Occipital lobe (tissue), 3 donors: ENCODE measurements at places on chromosomes 5 and 9.

GRCh38 chr9:19085295-19085694 lies 17.4 kb downstream of the HAUS6 start:
- DNase-seq: no peak

GRCh38 chr5:121731377-121731776 lies 120.3 kb upstream of the FTMT start:
- DNase-seq: no peak

GRCh38 chr9:75909776-75910175 lies 19.3 kb downstream of the PCSK5 start:
- DNase-seq: no peak

- DNase-seq: no peak
Measured at GRCh38 chr9:137435980-137436760, 5.0 kb downstream of the ENTPD8 start.

DNA sequence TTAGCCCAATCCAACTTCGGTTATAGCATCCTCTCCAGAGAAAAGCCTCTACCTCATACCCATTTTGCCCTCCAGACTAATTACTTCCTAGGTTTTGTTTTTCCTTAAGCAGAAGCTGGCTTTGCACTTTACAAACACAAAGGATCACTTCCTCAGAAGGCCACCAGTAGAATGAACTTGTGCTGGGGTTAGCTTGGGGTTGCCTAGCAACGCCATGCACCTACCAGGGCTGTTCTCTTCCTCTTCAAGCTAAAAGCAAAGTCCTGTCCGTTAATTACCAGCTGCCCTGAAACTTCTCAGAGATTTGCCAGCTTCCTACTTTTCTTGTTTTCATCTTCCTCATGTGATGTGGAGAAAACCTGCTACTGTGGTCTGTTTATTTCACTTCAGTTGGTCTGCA lies 132.0 kb upstream of the WWC1 start:
- no peak for DNase-seq

- DNase-seq: no peak
Measured at GRCh38 chr9:131119600-131119999, 5.8 kb upstream of the NUP214 start.

- DNase-seq: no peak
Measured at GRCh38 chr5:152271420-152271819, 133.7 kb downstream of the NMUR2 start.

DNA sequence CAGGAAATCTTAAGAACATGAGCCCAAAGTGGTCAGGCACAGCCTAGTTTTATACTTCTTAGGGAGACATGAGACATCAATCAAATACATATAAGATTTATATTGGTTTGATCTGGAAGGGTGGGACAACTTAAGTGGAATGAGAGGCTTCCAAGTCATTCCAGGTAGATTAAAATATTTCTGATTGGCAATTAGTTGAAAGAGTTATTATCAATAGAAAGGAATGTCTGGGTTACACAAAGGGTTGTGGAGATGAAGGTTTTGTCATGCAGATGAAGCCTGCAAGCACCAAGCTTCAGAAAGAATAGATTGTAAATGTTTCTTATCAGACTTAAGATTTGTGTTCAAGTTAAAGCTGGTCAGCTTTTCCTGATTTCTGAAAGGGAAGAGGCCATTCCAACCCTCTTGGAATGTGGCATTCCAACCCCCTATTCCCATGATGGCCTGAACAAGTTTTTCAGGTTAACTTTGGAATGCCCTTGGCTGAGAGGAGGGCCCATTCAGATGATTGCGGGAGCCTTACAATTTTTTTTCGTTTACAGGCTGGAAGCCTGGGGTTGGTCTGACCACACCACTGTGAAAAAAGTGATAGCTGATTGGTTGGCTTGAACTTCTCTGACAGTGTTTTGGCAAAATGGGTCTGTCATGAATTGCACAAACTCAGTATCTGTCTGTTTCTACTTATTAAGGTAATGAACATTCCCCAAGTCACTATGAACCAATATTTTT lies 245.6 kb upstream of the RAI14 start:
- no peak for DNase-seq

DNA sequence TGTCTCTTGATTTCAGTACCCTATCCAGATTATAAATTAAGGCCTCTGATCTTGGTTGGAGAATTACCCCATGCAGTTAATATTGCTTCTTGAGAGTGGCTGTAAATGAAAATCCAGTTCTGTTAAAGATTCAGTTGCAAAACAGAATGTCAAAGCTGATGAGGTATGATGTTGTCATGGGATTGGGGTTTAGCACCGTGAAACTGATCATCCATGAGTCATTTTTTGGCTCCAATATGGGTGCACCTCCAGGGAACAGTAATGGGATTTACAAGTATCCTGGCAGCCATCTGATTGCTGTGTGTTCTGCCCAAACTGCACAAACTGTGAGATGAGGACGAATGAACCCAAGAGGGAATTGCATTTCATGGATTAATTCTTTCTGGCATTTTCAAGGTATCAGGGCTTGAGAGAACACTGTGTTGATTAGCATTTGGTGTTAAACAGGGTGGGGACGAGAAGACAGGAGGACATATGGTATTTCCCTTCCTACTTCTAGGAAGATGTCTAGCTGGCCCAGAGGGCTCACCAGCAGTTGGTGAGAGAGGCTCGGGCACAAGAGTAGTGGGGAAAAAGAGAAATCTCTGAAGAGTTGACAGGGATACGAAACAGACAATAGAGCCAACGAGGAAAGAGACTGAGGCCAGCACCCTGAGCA lies 214.7 kb downstream of the GAS1 start:
- no peak for DNase-seq

GRCh38 chr5:170571281-170571731 lies 67.5 kb downstream of the KCNIP1 start:
- DNase-seq: no peak
